EL (cell line): ENCODE measurements at places on chromosomes 6 and 20.
A peak's percentile ranks its signal among the peaks of the same experiment; 100 is the strongest.

DNA sequence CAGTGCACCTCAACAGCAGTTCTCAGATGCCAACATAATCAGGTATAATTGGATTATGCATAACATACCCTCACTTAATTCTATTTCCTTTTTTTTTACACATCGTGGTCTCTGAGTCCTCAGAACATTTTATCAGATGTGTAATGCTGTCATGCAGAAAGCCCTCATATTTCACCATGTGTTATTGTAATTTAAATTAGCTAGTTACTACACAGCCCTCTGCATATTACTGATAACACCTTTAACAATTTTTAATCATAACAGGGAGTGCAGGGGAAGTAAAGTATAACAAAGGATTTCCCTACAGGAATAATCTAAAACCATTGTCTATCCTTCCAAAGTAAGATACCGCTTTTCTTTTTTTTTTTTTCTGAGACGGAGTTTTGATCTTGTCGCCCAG is 91.9 kb upstream of the CCDC28A start:
- DNase-seq: no peak

DNA sequence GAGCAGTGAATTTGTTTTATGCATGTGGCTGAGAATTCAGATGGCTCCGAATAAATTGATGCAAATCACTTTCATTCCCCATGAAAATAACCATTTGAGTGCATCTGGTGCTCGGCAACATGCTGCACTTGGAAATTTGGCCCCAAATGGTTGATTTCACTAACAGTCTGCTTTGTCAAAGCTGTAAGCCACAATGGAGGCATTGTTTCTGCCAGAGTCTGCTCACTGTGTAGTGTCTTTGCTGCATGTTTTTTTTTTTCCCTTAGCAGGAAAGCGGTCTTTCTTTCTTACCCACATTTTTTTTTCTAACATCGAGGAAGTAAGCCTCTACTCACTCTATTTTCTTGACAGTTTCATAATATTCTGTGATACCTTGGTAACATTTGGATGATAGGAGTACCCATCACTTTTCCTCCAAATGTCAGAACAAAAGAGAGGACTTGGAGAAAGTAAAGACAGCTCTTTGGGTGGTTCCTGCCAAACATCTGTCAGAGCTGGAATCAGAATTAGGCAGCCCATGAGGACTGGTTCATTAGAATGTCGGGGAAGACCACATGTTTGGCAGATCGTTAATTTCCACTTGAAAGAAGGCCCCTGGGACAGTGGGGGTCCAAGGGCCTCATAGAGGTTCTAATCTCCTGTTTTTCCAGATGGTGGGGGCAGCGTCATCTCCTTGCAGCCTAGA is 149.5 kb downstream of the DOK5 start:
- DNase-seq: no peak

- no peak for DNase-seq
Observed at GRCh38 chr20:38197619-38198018, 32.5 kb upstream of the TGM2 start.

DNA sequence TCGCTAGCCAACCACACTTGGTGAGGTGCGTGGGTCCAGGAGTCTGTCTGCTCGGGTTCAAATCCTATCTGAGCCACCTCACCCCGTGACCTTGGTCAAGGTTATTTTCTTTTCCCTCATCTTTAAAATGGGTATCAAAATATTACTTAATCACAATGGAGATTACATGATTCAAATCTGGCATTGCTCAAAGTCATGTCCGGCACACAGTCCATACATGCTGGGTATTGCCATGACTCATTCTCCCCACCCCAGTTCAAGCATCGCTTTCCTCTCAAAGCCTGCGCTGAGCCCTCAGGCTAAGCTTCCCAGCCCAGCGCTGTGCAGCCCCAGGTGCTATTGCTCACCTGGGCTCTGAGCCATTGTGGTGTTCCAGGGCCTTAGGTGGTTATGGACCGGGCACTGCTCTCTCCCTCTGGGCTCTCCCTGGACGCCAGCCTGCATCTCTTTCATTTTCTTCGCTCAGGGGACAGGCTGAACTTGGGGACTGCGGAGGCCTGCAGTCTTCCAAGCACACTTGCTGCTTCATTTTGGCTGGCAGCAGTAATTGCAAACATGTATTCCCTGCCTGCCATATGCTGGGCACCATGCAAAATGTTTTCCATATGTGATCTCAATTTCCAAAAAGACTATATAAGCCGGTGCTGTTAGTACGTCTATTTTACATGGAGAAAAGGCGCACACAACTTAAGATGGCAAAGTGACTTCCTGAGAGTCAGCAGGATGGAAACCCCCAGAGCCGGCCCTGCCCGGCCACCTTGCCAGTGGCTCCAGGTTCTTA is 27.3 kb downstream of the WRNIP1 start:
- peak; percentile 51 for DNase-seq

GRCh38 chr6:150439373-150439772 is 70.6 kb downstream of the IYD start:
- no peak for DNase-seq

DNA sequence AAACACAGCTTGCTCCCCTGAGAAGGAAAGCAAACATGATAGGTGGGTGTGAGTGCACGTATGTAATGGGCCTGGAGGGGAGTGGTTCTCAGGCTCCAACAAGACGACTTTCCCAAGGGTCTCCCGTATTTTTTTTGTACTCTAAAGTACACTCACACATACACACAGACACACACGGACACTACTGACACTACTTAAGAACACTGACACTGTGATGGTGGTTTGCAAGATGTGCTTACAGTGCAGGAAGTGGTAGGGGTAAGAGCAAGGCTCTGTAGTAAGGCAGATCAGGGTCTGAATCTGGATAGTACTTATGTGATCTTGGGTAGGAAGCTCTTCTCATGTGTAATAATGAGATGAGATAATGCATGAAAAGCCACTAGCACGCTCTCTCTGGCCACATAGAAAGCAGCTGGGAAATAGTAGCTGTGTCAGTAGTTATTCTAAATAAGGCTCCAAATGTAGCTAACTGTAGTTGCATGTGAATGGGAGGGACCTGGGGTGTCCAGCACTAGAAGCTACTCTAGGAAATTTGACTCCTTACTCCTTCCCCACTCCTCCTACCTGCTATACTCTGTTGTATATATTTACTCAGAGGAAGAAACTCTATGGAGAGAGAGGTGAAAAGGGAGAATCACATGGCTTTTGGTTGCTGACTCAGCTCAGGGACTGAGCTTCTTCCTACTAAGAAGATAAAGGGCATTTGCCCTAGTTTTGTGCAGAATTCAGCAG is 8.4 kb upstream of the ZBTB24 start:
- no peak for DNase-seq

DNA sequence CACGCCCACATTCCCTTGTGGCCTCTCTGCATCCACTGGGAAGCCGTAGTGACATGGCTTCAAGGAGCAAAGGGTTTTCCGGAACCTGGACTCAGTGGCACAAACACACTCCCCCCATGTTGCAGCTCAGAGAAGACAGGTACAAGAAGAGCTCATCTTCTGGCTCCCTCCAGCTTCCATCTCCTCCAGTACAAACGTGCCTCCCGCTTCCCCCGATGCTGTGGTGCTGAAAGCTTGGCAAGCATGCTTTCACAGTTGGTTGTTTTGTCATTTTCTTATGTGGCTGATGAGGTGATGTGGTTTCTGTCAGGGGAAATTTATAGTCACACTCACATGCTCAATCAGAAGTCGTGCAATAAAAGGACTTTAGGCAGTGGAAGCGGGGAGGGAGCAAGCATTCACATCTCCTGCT is 258.5 kb downstream of the KIF16B start:
- no peak for DNase-seq

GRCh38 chr6:37619641-37620040 is 78.0 kb downstream of the MDGA1 start:
- no peak for DNase-seq

DNA sequence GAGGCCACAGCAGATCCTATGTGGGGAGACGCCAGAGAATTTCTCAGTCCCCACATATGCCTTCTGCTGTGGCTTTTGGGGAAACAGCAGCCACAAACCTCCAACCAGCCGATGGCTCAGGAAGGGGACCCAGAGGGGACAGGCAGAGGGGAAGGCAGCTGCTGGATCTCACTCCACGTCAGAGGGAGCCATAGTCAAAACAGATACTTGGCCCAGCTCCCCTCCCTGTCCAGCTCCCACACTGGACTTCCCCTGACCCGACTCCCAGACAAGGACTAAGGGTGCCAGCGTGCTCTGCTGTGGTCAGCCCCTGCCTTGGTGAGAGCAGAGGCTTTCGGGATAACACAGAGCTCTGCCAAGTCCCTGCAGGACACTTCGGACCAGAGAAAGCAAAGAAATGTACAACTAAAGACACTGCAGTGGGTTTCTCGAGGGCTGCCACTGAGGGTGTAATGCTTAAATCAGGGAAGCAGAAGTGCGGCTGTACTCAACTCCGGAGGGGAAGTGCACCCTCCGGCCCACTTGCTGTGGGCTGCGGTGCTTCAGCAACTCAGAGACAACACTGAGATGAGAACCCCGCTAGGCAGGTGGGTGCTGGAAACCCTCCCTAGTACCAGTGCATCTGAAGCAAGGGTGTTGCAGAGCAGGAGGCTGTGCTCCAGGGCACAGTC is 47.2 kb downstream of the RRBP1 start:
- DNase-seq: no peak

GRCh38 chr6:144469144-144469575 is 184.0 kb downstream of the UTRN start:
- no peak for DNase-seq

DNA sequence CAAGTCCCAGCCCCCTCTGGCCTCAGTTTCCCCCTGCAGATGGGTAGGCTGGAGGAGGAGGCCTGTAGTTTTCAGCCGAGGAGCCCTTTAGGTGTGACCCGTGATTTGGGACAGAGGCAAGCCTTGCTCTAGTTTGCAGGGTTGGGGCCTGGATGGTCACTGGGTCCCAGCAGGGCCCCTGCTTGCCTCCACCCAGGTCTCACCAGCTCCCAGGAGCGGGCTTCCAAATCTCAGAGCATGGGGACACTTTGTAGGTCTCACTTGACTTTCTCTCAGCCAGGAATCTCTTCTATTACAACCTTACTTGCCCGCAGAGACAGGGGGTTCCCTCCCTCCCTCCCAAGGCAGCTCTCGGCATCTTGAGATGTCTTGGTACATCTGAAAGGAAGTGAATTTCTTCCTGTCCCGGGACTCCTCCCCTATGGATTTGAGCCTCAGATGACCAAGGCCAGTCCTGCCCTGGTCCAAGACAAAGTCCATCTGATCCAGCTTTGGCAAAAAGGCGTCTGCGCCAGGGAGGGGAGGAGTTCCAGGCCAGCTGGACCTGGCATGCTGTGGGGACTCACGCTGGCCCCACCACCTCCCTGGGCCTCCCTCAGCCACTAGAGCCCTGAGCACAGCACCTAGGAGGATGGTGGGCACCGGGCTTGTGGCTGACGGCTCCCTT is 47.4 kb downstream of the SRC start:
- no peak for DNase-seq

DNA sequence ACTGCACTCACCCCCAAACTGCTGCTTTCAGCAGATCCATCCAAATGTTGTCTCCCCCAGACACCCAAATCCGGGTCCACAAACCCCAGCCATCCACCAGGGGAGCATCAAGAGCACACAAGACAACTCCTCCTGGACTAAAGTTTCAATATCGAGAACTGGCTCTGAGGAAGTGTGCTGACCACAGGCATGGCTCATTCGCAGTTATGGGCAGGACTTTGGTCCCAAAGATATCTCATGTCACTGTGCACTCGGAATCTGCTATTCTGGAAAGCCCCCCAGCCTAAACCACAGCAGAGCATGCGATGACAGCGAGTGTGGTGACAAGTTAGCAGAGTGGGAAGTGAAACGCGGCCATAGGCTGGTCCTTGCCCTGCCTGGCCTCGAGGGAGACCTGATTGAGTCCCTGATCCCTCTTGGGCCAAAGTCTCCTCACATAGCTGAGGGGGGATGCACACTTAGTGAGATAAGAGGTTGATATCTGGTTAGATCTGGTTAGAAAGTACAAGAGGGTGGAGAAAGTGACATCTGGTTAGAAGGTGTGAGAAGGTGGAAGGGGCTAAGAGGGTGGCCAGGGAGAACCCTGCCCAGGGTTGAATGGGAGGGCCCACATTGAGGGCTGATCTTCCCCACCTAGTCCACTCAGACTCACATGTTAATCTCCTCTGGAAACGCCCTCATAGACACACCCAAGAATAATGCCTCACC is 149.7 kb downstream of the MRPL14 start:
- no peak for DNase-seq

DNA sequence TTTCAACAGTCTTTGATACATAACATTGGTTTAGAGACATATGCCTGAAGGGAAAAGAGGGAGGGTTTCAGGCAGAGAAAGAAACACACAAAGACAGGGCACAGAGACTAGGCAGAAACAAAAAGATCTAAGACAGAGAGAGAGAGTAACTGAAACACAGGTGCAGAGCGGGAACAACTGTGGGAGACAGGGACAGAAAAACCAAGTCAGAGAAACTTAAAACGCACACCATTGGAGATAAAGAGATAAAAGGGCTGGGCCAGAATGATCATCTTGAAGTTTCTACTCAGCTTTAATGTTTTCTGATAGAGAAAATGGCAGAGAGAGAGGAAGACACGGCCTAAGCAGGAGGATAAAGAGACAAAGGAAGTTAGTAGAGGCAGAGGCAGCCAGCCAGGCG is 11.8 kb downstream of the UNC5CL start:
- DNase-seq: no peak

- peak; percentile 34 for DNase-seq
Observed at GRCh38 chr6:31588871-31589650, 3.0 kb downstream of the LST1 start.

DNA sequence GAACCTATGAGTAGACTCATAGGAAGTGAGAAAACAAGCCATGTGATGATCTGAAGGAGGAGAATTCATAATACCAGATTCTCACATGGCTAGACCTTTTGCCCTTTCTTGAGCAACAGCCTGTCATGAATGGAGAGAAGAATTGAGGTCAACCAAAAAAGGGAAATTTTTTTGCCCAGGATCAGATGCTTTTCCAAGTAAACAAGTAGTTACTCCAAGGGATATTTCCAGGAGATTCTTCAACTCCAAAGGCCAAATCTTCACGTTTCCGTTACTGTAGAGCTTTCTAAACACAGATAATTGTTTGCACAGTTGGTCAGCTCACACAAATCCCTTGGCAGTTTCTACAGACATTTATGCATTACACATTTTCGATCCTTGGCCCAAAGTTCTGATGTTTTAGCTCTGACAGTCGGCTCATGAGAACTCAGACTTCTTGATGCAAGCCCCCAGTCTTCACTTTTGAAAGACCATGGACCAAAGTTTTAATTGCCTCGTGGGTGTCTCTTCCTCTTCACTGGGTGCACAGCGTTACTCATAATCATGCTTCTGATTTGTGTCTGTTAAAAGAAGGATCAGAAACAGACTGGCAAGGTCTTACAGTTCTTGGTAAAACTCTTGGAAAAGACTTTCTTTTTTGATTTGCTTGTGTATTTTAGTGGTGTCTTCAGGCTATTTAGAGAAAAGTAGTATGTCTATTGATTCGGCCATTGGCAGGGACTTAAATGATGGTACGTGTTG is 115.0 kb downstream of the TSHZ2 start:
- DNase-seq: no peak

DNA sequence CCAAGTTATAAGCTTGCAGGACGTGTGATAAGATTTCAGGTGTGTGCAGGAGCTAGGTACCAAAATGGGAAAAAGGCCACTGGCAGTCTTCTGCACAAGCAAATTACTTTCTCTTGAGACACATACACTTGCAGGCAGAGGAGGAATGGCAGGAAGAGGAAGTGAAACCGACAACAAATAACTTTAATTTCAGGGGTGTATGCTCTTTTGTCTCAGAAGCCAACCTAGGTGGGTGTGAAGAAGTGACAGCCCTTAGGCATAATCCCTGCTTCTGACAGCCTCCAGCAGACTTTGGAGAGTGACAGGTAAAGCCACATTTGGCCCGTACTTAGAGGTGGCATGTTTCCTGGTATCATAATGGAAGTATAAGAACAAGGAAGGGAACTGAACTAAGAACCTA is 118.8 kb upstream of the TRAF3IP2 start:
- DNase-seq: no peak

GRCh38 chr6:53373638-53374037 is 24.9 kb upstream of the ELOVL5 start:
- no peak for DNase-seq
